ENCODE measurements at places on chromosomes 2 and 18.

- DNase-seq = no peak
Observed at GRCh38 chr2:43325107-43325811, 98.9 kb upstream of the ZFP36L2 start.

DNA sequence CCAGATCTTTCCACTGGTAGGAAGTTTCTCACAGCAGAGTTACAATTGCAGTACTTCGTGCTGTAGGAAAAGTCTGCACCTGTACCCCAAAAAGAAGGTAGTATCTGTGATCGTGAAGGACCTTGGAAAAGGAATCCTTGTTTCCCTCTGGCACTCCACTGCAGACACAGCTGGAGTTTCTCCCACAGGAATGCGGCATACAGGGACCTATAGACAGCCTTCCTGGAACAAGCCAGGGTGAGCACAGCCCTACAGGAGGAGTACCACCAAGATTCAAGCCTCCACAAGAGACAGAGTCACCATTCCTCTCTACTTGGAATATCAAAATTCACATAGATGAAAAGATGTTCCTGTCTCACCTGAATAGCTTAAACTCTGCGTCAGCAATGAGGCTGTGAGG, 372.4 kb downstream of the CMPK2 start:
- no peak for DNase-seq

DNA sequence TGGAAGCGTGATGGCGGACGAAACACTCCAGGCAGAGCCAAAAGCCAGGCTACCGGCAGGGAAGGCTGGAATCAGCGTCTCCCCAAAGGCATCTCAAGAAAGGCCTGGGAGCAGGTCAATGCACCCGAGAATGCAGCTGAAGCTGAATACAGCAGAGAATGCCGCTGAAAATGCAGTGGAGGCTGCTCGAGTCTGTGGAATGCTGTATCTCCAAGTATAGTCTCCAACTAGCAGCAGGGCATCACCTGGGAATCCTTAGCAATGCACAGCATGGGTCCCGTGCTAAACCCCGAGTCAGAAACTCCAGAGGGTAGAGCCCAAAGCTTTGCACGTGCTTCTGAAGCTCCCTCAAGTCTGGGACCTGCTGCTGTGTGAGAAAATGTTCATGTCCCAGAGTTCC, 191.1 kb upstream of the ALKAL2 start:
- DNase-seq = no peak

DNA sequence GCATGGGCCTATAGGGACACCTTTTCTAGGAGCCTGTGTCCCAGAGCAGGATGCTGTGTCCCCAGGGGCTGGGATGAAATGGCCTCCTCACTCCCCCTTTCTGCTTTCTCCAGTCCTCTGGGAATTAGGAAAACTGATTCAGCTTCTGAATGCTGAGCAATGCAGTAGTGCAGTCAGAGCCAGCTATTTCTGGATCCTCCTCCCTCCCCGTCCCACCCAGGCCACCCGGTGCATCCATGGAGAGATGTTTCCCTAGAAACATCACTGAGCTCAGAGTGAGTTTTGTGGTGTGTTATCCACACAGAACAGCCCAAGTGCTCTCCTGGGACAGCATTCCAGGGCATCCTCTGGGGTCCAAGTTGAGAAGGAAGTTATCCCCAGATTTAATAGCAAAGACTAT, 125.5 kb downstream of the LOXHD1 start:
- no peak for DNase-seq

- peak; percentile 67 for DNase-seq
Observed at GRCh38 chr2:158034198-158034866, 67.3 kb upstream of the UPP2 start.

- DNase-seq = no peak
Observed at GRCh38 chr2:12720278-12720620, 3.5 kb downstream of the TRIB2 start.

- DNase-seq = no peak
Observed at GRCh38 chr18:47793609-47794008, 136.8 kb downstream of the SMAD2 start.

DNA sequence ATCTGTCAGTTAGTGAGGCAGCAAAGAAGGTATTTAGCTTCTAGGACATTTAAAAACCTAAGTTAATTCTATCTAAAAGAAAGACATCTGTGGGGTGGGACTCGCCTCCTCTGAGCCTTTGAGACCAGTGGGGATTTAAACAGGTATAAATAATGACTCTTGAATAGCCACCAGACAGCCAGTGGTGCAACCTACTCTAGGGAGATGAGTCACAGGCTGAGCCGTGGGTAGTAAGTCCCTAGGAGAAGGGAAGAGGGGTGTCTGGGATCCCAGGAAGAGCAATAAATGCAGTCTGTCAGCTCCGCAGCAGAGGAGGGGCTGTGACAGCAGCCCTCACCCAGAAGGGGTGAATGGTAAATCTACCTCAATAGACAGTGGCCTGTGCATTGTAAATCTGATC, 43.1 kb upstream of the GALNT3 start:
- no peak for DNase-seq

DNA sequence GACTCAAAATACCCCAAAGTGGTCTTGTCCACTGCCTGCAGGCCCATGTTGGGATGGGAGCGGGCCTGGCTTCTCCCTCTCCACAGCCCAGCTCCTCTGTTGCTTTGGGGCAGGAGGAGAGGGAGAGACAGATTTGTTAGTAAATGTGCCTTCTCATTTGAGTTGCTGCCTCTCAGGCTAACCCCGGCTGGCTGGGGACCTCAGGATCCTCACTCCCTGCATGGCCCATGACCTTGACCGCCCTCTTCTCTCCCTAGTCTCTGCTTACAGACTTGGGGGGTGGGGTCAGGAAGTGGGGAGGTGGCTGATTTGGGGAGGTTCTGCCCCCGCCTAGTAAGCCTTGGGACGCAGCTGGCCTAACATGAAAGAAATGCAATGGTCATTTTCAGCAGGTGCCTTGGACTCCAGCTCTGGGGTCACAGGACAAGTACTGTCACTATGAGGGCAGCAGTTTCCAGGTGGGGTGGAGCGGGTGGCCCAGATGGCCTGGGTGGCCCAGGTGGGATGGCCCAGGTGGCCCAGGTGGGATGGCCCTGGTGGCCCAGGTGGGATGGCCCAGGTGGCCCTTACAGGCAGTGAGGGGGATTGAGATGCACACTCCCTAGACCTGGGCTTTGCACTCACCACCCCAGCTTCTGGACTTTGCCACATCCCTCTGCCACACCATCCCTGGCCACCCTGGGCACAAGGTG, 24.1 kb downstream of the HJURP start:
- DNase-seq = no peak

- no peak for DNase-seq
Observed at GRCh38 chr2:127844973-127845372, 13.0 kb downstream of the POLR2D start.

DNA sequence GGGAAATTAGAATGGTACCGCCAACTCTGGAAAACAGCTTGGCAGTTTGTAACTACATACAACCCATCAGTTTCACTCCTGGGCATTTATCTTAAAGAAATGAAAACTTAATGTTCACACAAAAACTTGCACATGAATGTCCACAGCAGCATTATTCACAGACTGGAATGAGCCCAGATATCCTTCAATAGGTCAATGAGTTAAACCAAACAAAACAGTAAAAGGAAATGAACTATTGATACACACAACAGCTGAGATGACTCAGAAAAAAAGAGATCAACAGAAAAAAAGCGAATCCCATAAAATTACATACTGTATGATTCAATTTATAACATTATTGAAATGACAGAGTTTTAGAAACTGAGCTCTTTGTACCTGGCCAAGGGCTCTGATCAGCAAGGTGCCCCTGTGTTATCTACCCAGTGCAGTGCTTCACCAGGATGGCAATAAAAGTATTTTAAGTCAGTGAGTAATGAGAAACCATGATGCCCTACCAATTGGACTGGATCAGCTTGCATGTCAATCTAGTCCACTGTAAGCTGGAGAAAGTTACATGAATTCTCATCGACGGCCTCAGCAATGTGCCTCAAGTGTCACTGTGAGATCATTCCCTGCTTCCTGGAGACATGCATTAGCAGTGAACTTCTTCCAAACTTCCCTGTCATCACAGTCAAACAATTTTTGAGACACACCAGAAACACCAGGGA, 21.9 kb downstream of the TMEM237 start:
- no peak for DNase-seq

DNA sequence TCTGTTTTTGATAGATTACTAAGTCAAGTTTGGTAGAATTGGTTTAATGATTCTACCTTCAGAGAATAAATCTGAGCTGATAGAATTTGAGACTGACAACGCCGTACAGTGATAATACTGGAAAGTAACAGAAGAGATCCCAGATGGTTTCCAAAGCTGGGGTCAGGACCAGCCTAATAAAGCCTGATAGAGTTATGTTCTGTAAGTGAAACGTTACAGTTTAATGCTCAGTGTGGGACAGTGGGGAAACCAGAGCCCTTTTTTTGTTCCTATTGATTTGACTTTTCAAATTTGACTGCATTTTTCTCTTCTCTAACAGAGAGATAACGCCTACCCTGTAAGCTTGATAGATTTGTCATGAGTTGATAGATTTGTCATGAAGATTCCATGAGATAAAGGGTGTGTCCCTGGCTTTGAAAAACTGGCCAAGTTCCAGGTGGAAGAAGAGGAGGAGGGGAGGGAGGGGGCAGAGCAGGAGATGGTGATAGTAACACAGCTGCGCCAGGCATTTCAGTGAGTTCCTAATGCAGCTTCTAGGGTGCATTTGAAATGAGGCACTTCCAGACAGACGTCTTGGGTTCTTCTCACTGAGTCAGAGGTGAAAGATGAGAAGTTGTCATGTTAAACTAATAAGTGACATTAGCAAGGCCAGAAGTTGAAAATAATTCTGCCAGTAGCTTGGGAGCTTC, 65.1 kb downstream of the CERS6 start:
- no peak for DNase-seq

DNA sequence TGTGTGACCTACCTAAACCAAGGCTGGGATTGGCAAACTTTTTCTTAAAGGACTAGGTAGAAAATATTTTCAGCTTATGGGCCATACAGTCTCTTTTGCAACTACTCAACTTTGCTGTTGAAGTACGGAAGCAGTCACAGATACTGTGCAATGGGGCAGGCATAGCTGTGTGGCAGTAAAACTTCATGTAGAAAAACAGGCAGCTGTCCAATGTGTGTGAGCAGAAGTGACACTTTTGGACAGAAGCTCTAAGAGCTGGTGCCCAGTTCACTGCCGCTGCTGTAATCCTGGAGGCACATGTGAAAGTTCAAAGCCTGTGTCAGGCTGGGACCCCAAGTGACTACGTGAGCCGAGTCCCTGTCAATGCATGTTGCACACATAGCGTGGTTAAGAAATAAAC, 46.7 kb downstream of the MAPK4 start:
- no peak for DNase-seq

DNA sequence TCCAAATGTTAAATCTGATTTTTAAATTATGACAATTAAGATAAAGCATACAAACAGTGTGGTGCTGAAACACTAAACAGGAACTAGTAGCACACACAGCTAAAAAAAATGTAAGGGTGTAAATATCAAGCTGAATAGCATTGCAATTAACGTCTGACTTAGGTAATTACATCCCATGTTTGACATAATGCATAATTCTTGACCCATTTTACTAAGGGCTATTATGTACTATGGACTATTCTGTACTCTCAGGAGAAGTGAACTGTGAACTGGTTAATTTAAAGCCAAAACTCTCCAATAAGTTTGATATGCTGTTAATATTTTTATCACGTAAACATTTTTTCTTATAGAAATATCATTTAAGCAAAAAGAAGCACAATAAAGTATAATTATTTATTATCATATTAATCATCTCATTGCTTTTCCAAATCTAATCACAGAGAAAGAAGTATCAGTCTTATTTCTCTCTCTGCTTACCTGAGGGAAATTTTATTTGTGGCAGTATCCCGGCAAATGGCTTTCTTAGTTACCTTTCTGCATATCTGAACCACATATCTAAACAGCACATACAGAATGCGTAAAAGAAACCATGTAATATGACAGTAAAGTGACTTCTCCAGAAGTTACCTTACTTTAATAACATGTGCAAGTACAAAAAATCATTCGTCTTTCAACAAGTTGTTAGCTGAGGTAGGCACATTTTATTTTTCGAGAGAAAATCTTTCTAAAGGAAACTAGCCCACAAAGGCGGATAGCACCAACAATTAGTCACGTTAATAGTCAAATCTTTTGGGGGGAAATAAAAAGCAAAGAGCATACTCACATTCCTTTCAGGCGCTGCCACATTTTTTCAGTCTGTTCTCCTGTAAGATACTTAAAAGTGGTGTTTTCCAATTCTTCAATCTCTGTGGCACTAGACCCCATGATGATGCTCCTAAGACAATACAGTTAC, 94.9 kb upstream of the PDE1A start:
- no peak for DNase-seq

GRCh38 chr2:230640540-230641011, 72.1 kb upstream of the CAB39 start:
- DNase-seq = no peak

DNA sequence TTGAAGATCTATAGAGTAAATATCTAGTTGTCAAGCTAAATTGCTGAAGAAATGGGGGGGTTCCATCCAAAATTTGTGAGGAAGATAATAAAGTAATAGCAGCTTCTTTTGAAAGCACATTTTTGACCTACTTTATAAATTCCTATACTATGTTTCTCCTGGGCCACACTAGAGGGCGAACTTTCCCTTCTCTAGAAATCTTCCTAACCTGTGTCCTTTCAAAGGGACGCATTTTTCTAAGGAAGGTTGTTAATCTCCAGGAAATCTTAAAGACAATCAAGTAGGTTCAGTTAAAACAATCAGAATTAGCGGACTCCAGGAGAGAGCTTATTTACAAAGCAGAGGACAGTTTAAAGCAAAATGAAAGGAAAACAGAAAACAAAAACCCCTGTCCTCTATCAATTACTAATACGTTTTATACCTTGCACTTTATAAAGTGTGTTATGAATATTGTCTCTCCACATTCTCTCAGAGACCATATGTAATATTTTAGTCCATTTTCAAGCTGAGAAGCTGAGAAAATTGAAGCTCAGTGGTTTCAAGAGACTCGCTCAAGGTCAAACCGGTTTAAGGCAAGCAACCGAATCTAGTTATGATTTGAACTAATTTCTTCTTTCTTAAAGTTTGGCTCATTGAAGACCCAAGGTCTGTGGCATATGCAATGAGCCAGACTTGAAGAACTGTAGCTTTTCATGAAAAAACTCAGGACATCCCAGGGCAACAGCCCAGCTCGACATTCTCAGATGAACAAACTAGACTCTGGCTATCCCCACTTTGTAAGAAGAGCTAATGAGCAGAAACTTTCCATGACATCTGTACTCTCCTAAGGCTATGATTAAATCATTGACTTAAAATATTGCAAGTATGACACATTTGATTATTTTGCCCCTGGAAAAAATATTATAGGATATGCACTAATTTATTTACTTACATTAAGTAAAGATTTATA, 273.6 kb downstream of the PAX3 start:
- peak; percentile 51 for DNase-seq

GRCh38 chr2:60490848-60491247, 62.6 kb downstream of the BCL11A start:
- DNase-seq = no peak

DNA sequence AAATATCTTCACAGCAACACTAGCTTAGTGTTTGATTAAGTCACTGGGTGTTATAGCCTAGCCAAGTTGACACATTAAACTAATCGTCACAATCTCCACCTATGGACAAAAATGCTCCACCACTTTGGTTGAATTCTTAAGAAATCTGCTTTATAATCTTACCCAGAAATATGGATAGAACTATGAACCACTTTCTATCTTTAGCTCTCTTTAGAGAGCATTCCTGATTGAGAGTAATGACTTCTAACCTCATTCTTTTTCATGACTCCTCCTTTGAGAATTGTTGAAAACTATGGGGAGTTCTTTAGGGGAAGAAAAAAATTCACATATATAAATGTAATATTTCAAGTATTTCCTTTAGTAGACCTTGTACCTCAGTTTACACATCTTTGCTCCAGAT, 1282.2 kb upstream of the ZEB2 start:
- no peak for DNase-seq
